BE2C (cell line): ENCODE measurements at places on chromosomes 7 and 10.
A peak's percentile ranks its signal among the peaks of the same experiment; 100 is the strongest.

DNA sequence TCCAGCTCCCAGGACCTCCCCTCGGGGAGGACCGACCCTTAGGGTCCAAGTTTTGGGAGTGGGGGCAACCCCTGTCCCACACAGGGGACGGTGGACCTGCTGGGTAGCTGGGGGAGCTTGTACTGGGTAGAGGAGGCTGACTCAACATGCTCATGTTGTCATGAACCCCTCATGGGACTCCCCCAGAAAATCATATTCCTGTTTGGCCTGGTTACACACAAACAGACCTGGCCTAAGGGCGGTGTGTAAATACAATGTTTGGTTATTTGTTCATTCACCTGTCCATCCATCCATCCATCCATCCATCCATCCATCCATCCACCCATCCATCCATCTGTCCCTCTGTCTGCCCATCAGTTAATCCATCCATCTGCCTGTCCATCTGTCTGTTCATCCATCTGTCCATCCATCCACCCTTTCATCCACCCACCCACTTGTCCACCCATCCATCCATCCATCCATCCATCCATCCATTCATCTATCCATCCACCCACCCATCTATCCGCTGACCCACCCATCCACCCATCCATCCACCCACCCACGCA, 92.9 kb downstream of the DNAJB6 start:
- no peak for DNase-seq

- peak; percentile 65 for DNase-seq
These were observed 224.2 kb downstream of the PLXNA4 start for GRCh38 chr7:132351954-132352499.

DNA sequence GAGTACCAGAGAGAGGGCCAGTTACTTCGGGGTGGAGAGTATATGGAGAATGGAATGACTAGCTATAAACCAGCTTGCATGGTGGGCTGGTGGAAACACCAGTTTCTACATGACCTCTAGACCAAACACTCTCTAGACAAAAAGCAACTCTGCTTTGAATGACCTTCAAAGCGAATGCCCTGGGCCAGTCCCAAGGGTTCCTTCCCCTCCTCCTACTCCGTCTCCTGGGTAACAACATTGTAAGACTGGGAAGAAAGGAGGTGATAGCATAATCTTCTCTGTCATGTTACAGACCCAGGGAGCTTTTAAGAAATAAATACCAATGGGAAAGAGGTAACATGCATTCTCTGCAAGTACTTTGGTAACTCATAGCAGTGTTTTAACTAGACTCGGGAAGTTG, 7.4 kb downstream of the HK1 start:
- no peak for DNase-seq

GRCh38 chr7:122303531-122304318, 825 bp downstream of the FEZF1 start:
- DNase-seq = no peak

- DNase-seq = no peak
These were observed 18.6 kb downstream of the C7orf33 start for GRCh38 chr7:148609045-148609725.

DNA sequence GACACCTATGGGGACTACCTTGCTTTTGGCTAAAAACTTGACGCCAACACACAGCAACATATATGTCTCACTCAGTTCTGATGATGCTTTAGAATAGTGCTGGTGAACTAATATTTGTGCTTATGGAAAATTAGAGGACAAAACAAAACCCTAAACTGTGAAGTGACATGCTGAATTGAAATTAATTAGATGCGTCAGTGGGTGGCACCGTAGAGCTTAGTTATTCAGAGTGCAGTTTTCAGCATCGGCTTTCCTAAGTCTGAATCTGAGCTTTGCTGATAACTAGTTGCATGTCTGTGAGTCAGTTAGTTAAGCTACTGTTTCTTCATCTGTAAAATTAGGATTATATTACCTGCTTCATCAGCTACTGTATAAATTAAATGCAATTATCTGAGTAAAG, 245.0 kb upstream of the SORCS1 start:
- DNase-seq = peak; percentile 19

- DNase-seq = no peak
These were observed 69.8 kb downstream of the SUGCT start for GRCh38 chr7:40204581-40204980.

DNA sequence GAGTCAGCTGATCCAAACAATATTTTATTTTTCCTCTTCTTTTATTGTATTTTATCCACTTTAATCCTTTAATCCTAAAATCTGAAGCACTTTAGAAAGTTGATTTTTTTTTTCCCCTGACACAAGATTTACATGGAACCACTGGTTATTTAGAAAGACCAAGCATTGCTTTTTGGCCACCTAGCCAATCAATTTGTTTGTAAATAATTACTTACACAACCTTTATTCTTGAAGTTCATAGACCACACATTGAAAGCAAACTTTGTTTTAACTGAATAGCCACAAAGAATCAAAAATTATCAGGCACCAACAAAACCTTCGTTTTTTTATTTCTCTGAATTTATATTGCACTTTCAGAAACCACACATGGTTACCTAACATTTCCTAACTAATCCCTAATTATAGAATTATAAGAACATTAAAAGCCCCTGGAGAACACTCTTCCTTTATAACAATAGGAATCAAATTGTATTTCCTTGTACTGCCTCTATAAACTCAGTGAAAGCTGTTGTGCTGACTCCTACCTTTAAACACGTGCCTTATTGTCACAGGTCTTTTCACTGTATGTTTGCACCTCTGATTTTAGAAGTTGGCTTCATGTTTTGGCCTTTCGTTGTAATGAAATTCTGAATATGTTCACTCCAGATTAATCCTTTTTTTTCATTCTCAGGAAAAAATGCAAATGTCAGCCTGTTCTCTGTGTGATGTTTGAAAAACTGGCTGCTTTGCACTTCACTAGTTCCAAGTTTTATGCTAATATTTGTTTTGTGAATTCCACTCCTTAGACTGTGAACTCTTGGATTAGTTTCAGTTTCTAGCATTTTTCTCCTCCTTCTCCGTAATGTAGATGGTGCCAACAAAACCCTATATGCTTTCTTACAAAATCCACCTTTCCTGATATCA, 1511.9 kb downstream of the REEP3 start:
- no peak for DNase-seq

DNA sequence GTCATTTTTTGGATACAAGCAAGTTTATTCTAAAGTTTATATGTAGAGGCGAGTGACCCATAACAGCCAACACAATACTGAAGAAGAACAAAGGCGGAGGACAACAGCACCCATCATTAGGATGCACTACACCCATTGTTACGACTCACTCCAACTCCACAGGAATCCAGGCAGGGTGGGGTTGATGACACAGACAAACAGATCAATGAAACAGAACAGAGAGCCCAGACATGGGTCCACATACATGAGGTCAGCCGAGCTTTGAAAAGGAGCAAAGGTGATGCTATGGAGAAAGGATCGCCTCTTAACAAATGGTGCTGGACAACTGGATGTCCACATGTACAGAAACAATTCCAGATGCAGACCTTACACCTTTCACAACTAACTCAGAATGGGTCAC, 426.4 kb downstream of the PTPRN2 start:
- no peak for DNase-seq

DNA sequence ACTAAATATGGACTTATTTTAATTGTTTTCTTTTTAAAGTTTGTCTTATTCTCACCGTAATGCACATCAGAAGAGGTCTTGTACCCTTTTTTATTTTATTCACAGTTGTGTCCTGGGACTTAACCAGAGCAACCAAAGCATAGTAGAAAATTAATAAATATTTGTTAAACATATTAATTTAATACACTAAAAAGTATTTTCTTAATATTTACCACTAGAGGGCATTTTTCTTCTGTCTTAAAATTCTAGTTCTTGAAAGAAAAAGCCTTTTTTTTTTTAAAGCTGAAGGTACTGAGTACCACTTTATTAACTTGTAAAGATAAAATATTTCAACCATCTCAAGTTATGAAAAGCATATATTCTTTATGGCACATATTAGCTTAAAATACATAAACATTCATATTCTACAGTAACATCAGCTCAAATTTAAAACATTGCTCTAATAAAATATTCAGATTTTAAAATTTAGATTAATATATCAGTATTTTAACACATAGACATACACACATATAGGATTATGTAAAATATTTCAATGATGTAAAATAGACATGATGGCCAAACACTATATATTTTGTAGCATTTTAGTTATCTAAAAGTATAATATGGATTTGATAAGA, 260.4 kb downstream of the SEMA3A start:
- DNase-seq = no peak

- peak; percentile 7 for DNase-seq
These were observed 524.8 kb downstream of the GRM8 start for GRCh38 chr7:126727930-126728391.

GRCh38 chr10:118621304-118621942, 26.0 kb upstream of the PRLHR start:
- DNase-seq = peak; percentile 71

DNA sequence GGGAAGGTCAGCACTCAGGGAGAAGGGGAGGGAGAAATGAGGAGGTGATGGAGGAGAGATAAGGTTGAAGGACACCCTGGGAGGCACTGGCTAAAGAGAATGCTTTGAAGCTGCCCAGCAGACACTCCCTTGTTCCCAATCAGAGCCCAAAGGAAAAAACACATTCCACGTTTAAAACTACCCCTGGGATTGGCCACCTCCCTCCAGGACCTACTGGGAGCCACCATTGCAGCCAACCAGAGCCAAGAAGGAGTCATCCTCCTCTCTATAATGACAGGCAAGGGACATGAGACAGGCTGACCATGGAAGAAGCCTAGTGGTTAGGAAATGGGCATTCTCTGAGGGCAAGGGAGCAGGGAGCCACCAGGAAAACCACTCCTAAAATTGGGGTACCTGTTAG, 43.8 kb downstream of the MYO1G start:
- no peak for DNase-seq

DNA sequence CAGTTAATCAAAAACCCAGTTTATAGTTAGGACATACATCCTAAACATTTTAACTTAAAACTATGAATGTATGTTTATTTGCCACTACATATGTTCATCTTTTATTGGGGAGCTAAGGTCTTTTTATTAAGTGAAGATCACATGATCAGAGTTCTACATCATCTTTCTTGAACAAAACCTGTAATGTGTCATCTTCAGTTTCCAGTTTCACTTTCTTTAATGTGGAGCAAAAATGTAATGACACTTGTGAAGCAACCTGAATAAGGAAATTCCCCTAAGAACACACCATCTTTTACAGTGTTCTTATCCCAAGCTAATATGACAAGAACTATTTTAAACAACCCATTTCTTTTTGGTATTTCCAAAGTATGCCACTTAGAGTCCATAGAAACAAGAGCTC, 166.7 kb upstream of the BET1 start:
- DNase-seq = no peak
